ENCODE measurements at places on chromosomes 13 and 19.

DNA sequence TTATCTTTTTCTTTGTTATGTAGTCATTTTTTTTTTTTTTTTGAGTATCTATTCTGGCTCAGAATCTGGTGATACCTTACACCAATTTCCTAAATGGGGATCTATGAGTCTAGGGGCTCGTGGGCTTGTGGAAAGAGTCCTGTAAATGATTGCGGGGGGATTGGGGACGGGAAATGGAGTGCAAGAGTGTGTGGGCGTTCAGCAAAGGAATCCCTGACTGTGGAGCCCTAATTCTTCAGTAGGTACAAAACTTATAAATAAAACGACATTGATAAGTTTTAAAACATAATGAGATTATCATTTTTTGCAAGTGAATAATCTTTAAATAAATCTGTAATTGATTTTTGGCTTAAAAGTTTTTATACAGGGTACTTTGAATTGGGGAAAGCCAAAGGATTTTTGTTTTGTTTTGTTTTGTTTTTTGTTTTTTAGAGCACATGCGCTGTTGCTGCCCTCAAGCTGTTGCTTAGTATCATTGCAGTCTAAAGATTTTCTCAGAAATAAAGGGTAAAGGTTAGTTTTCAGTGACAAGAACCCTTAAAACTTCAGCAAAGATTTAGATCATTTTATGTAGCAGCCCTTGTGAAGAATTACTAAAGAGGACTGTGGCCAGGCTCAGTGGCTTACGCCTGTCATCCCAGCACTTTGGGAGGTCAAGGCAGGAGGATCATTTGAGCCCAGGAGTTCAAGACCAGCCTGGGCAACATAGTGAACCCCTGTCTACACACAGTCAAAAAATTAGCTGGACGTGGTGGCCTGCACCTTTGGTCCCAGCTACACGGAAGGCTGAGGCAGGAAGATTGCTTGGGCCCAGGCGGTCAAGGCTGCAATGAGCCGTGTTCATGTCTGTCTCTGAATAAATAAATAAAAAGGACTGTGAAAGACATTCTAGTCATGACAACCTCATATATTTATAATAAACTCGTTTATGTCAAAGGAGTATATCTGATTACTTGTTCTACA, 1.7 kb downstream of the ERCC5 start:
- DNase-seq, result peak; percentile 57

DNA sequence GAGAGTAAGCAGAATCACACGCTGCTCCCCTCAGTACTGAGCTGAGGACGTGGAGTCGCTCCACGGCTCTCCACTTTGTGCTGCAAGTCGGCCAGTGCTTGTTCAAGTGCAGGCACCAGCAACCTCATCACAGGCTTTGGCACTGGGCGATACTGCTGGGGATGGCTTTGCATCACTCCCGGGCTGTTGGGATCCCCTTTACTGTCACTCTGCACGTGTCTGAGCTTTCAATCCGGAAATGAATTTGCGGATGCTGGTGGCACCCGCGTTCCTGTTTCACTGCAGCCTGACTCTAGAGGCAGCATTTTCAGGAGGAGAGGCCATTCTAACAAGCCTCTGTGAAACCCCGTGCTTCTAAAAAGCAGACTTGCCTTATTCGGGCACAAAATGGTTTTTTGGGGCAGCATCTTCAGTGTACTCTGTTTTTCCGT, 19.1 kb downstream of the SMARCA4 start:
- no peak for DNase-seq

- DNase-seq, result peak; percentile 21
Measured at GRCh38 chr19:54325194-54325621, 12.2 kb upstream of the LILRA5 start.

GRCh38 chr13:24493356-24493755, 19.2 kb downstream of the PARP4 start:
- no peak for DNase-seq

DNA sequence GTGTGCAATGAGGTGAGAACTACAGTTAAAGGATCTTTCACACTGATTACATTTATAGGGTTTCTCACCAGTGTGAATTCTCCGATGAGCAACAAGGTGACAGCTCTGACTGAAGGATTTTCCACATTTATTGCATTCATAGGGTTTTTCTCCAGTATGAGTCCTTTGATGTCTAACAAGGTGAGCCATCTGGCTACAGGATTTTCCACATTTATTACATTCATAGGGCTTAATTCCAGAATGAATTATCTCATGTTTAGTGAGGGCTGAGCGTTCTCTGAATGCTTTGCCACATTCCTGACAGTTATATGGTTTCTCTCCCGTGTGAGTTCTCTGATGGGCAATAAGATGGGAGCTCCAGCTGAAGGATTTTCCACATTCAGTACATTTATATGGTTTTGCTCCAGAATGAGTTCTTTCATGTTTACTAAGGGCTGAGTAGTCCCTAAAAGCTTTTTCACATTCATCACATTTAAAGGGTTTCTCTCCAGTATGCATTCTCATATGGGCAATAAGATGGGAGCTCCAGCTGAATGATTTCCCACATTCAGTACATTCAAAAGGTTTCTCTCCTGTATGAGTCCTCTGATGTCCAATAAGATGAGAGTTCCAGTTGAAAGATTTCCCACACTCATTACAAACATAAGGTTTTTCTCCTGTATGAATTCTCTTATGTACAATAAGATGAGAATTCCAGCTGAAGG, 4.4 kb upstream of the C19orf18 start:
- DNase-seq, result no peak

GRCh38 chr19:17125728-17126677, 50.4 kb downstream of the MYO9B start:
- peak; percentile 52 for DNase-seq

- DNase-seq, result peak; percentile 62
Measured at GRCh38 chr19:3359015-3359918, 7.1 kb upstream of the NFIC start.

GRCh38 chr19:56347163-56347778, 32.6 kb upstream of the ZSCAN5A start:
- DNase-seq, result no peak

Measured in hippocampal formation (tissue), 2 donors.